Nucleus accumbens (tissue), 56 donors: ENCODE measurements at places on chromosomes 3 and 15.

GRCh38 chr3:156217674-156218352 is 97.4 kb downstream of the KCNAB1 start:
- DNase-seq = no peak

- no peak for DNase-seq
Observed at GRCh38 chr3:20245781-20246180, 59.8 kb upstream of the SGO1 start.

GRCh38 chr3:197873329-197873728 is 76.7 kb upstream of the RPL35A start:
- no peak for DNase-seq

- DNase-seq = no peak
Observed at GRCh38 chr3:152193673-152194267, 75.0 kb upstream of the MBNL1 start.

DNA sequence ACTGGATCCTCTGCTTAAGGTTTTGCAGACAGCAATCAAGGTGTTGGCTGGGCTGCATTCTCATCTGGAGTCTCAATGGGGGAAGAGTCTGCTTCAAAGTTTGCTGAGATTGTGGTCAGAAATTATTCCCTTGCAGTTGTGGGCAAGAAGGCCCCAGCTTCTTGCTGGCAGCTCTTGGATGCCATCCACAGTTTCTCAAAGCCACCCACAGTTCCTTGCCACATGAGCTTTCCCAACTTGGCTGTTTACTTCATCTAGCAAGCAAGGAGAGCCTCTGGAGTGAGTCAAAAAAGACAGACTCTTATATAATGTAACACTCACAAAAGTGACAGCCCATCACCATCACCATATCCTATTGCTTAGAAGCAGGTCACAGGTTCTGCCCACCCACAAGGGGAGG is 62.1 kb upstream of the ABHD2 start:
- DNase-seq = no peak

GRCh38 chr15:40769274-40770146 is at the start of gene C15orf62:
C15orf62 (plus strand) TSS chr15:40769980; CDS start chr15:40770496, 516 bp downstream.
- DNase-seq = no peak

- no peak for DNase-seq
Observed at GRCh38 chr3:138914870-138915502, 32.0 kb downstream of the FOXL2 start.

GRCh38 chr3:13197795-13198194 is 124.6 kb upstream of the IQSEC1 start:
- DNase-seq = no peak

- no peak for DNase-seq
Observed at GRCh38 chr15:69758291-69758771, 305.7 kb downstream of the RPLP1 start.

DNA sequence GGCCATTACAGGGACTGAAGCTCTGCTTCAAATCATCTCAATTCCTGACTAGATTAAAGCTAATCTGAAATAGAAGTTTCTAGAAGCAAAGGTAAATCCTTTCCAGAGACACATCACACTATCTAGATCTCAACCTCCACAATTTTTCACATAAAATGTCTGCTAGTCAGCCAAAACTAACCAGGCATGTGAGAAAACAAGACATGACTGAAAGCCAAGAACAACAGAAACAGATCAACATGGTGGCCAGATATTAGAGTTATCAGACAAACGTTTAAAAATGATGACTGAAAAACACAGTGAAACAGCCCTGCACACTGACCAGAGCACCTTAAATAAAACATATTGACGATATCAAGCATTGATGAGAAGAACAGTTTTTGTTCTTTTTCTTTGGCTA is 59.1 kb downstream of the SUMF1 start:
- DNase-seq = no peak

DNA sequence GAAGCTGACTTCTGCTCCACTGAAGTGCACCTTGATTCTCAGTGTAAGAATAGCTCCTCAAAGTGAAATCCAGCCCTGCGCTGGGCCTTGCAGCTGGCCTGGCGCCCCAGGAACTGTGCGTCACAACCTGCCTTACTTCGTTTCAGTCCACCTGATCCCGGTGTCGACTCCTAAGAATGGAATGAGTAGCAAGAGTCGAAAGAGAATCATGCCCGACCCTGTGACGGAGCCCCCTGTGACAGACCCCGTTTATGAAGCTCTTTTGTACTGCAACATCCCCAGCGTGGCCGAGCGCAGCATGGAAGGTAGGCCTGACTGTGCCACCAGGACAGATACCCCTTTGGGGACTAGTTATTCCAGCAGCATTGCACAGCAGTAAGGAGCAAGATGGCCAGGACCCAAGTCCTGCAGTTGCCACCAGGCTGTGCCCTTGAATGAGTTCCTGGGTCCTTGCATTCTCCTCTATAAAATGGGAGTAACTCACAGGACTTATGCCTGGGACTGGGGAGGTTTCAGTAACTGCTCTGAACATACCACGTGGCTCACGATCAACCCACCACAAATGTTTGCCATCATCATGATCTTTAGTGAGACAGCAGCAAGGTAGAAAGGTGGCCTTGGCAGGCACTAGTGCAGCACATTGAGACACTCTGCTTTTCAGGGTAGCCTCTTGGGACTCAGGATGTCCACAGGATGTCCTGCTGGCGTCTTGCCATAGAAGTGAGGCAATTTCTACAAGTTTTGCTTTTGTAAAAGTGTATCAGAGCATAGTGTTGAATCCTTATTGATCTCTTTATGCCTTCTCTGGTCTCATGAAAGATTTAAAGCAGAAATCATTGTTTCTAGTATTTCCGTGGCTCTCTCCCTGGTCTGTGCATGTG is 46.8 kb downstream of the PXYLP1 start:
- DNase-seq = no peak

DNA sequence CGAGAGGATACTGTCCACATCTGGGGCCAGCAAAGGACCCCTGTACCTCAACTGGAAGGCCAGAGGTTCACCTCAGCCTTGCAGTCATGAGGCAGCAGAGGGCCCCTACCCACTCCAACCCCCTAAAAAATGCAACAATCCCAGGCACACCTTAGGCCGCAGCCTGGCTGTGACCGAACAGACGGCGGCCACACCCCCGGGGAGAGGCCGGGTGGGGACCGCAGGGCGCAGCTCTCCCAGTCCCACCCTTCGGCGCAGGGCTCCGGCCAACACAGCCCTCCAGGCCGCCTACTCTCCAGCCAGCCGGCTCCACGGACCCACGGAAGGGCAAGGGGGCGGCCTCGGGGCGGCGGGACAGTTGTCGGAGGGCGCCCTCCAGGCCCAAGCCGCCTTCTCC is 457 bp upstream of the DNAJA4 start:
- DNase-seq = no peak

- DNase-seq = no peak
Observed at GRCh38 chr15:39181940-39182339, 398.9 kb upstream of the THBS1 start.

- no peak for DNase-seq
Observed at GRCh38 chr3:40079203-40079846, 230.2 kb upstream of the EIF1B start.

- no peak for DNase-seq
Observed at GRCh38 chr3:182768413-182768812, 24.9 kb upstream of the ATP11B start.

DNA sequence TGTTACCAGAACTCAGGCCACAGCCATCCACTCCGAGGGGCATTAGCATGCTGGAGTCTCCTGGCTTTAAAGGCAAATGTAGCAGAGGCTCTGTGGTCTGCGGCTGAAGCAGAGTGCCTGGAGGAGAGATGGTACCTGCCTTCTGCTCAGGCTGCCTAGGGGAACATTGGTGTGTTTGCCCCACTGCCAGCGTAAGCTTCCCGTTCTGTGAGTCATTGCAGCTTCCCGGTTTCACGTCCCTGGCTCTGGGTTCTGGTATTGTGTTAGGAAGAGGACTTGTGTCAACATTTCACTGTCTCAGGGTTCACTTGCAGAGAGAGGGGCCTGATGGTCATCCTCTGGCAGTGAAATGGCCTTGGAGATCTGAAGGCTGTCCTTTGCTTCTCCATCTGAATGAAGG is 1.8 kb downstream of the GASK1A start:
- no peak for DNase-seq

DNA sequence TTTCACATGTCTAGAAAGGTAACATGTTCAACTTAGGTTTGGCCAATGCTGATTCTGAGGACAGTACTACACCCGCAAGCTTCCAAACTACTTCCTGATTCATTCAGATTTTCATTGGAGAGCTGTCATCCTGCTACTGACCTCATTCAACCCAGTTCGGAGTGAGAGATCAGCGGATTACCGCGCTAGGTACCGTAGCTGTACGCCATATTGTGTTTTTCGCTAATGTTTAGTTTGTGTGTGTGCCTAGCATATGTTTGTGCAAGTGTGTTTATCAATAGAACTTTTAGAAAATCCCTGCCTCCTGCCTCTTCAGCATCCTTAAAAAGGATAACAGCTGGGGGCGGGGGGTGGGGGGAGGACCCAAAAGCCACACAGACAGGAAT is 1.1 kb downstream of the ZBTB20 start:
- peak; percentile 5 for DNase-seq

GRCh38 chr3:179743913-179744312 is 91.1 kb downstream of the USP13 start:
- no peak for DNase-seq

- no peak for DNase-seq
Observed at GRCh38 chr3:40681658-40682055, 156.9 kb downstream of the ZNF621 start.

DNA sequence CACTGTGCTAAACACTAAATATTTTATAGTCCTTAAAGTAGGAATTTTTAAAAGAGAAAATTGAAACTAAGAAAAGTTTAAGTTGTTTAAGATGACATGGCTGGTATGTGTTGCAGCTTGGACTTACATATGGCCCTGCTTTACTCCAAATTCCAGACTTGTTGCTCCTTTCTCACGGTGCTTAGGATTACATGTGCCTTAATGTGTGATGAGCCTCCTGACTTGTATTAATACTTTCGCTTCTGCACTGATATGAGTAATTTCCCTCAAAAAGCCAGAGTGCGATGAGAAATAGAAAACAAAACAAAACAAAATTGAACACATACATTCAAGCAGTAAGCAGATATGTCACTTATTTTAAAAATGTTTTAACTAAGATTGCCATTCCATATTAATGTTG is 250.2 kb downstream of the VGLL3 start:
- DNase-seq = no peak

GRCh38 chr3:197734667-197735318 is 1.9 kb downstream of the RUBCN start:
- no peak for DNase-seq

GRCh38 chr3:66279168-66279567 is 58.4 kb downstream of the SLC25A26 start:
- DNase-seq = no peak

GRCh38 chr3:114178770-114179368 is at the start of gene DRD3:
DRD3 (minus strand) TSS chr3:114179052; CDS start chr3:114171992, 7,060 bp downstream.
- no peak for DNase-seq

- no peak for DNase-seq
Observed at GRCh38 chr3:51679777-51680176, 8.7 kb downstream of the TEX264 start.

GRCh38 chr3:29949131-29949530 is 657.3 kb upstream of the TGFBR2 start:
- no peak for DNase-seq

DNA sequence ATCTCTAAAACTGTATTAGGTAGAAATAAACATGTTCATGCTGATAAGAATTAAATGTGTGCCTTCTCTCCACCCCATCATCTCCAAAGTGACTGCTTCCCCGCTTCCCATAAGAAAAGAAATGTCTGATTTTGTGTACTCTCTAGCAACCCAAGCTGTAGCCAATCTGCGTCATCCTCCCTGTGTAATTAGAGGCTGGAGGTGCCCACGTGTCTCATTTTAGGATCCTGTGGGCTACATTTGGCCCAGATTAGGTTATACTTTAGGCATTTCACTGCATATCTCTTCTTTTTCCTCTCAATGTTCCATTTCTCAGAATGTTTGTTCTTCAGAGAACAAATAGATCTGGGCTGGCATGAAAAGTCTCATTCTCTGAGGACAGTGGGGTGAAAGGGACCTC is 19.3 kb upstream of the ZNF148 start:
- no peak for DNase-seq

GRCh38 chr3:107680698-107681097 is 157.9 kb downstream of the BBX start:
- DNase-seq = no peak

GRCh38 chr3:123936400-123936799 is 24.6 kb downstream of the CCDC14 start:
- DNase-seq = no peak

DNA sequence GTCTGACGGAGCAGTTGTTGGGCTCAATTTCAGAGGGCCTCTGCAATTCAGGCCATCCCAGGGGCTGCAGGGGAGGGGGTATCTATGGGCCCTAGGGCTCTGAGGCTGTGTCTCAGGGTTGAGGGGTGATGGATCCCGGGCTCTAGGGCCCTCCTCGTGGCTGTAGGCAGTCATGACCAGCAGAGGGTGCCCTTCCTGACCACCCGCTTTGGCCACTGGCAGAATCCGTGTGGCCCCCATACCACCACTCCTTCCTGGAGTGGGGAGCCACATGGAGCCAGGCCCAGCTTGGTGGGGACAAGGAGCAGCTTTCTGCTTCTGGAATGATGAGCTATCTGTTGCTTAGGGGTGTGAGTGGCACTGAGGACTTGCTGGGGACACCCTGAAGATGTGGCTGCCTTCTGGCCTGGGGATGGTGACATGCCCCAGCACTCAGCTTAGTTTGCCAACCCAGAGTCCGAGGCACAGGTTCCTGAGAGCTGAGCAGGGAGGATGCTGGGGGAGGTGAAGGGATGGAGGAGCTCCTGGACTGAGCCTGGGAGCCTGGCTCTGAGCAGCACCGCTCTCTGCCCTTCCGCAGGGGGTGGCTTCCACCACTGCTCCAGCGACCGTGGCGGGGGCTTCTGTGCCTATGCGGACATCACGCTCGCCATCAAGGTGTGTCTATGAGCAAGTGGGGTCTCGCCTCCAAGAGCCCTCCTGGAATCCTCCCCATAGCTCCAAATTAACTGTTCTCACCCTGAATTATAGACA is 20.2 kb downstream of the HDAC11 start:
- no peak for DNase-seq

DNA sequence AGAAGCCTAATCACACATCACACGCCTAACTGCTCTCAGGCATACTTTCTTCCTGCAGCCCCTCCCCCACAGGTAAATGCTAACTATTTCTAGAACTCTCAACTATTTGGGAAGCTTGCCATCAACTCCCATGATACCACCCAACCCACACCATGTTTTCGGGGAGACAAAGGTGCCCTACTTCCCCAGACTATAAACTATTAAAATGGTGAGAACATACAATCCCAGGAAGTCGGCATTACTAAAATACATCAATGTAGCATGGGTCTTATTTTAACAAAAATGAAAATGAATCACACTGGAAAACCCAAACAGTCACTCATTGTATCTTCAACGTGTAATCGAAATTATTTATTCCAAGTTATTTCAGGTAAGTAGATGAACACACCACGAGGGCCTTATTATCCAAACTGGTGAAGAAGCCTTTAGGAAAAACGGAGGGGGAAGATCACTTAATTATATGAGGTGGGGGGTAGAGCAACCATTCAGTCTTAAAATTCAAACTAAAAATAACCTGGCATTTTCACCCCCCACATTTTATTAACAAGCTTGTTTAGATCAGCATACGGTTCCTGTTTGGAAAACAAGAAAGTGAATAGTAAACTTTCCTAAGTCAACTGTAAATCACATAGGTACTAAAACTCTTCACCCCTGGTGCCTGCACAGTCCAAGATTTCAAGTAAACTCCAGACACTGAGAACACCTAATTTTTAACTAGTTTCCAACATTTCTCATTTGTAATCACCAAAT is 1.9 kb downstream of the TBL1XR1 start:
- no peak for DNase-seq

- no peak for DNase-seq
Observed at GRCh38 chr15:42491539-42492225, 741 bp upstream of the ZNF106 start.

GRCh38 chr15:69862540-69862939 is 235.2 kb downstream of the TLE3 start:
- DNase-seq = no peak

GRCh38 chr15:69127306-69127705 is 33.1 kb upstream of the GLCE start:
- no peak for DNase-seq
